ENCODE measurements at places on chromosomes 11 and 22.

DNA sequence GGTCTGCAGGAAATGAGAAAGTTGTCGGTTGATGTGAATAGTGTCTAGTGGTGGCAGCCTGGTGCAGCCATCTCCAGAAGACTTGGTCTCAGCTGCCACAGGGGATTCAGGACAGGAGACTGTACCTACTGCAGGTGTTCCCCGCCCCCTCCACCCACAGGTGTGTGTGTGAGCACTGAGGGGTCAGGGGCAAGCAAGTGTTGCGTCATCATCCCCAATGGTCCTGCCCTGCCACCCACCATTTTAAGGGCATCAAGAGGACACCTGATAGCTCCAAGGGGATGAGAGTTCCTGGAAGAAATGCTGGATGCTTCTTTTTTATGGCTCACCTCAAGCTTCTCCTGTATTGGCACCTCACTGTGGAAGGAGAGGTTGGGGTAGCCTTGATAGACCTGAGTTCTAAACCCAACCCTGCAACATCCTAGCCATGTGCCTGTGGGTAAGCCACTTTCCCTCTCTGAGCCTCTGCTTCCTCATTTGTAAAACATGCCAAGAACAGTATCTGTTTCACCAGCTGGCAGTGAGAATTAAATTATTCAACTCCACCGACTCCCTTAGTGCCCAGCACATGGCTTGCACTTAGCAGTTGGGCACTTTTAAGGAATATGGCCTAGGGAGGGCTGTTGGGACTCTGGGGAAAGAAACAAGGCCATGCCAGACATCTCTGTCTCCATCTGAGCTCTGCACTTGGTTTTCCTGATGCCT lies 6.1 kb downstream of the C11orf91 start:
- no peak for DNase-seq

- DNase-seq: no peak
These were observed 63.4 kb downstream of the LRP5 start for GRCh38 chr11:68375766-68376165.

DNA sequence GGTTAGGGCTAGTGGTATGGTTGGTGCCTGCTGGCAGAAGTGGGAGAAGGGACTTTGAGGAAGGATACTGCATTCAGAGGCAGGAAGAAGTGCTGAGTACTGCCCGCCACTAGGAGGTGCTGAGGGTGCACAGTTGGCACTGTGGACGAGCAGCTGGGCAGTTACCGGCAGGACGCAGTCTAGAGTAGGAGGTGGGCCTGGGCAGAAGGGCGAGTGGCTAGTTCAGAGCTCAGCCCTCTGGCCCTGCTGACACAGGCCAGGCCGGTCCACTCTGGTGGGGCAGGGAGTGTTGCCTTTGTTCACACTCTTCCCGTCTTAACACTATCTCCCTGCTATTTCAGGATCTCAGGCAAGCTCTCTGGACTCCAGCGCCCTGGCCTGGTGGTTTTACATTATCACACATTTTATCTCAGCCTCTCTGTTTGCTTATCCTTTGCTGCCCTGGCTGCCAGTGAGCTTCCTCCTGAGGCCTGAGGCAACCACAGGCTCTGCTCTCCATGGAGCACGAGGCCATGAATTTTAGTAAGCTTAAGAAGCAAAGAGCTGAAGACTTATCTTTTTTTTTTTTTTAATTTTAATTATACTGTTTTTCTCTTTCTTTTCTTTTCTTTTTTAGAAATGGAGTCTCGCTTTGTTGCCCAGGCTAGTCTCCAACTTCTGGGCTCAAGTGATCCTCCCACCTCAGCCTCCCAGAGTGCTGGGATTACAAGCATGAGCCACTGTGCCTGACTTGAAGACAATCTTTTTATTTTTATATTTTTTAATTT lies 26.9 kb downstream of the SNAP29 start:
- DNase-seq: peak; percentile 17

DNA sequence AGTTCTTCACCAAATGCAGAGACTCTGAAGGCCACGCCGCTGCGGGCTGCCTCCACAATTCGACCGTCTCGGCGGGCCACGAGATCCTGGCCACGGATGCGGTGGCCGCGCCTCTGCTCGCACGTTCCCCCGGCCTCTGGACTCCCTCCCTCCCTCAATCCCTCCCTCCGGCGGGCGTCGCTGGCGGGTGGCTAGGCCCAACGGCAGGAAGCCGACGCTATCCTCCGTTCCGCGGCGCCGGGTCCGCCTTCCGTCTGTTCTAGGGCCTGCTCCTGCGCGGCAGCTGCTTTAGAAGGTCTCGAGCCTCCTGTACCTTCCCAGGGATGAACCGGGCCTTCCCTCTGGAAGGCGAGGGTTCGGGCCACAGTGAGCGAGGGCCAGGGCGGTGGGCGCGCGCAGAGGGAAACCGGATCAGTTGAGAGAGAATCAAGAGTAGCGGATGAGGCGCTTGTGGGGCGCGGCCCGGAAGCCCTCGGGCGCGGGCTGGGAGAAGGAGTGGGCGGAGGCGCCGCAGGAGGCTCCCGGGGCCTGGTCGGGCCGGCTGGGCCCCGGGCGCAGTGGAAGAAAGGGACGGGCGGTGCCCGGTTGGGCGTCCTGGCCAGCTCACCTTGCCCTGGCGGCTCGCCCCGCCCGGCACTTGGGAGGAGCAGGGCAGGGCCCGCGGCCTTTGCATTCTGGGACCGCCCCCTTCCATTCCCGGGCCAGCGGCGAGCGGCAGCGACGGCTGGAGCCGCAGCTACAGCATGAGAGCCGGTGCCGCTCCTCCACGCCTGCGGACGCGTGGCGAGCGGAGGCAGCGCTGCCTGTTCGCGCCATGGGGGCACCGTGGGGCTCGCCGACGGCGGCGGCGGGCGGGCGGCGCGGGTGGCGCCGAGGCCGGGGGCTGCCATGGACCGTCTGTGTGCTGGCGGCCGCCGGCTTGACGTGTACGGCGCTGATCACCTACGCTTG lies at the start of gene FUT4:
FUT4 (plus strand) TSS at position 227 of the 951 bp plus-strand sequence; CDS start at position 440, 213 bp downstream.
- peak; percentile 70 for DNase-seq

DNA sequence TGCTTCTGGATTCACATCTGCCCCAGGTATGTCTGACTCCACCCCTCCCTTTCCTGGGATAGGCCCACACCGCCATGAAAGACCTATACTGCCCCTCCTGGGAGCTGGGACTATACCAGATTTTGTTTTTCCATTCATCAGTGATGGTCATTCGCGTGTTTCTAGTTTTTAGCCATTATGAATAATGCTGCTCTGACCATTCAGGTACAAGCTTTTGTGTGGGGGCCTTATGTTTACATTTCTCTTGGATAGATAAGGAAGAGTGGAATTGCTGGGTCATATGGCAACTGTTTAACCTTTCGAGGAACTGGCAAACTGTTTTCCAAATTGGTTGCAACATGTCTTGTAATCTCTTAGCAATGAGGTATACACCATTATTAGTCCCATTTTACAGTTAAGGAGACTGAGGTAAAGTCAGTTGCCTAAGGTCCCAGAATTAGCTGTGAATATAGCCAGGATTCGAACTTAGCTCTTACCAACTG lies 1.2 kb upstream of the TBC1D10A start:
- DNase-seq: no peak

- no peak for DNase-seq
These were observed 274.1 kb downstream of the MIAT start for GRCh38 chr22:26931471-26931870.

- no peak for DNase-seq
These were observed 44.7 kb downstream of the ABTB2 start for GRCh38 chr11:34313099-34313517.

GRCh38 chr22:43171019-43171491 lies 15.9 kb downstream of the TTLL12 start:
- no peak for DNase-seq

GRCh38 chr11:79342686-79343085 lies 98.1 kb downstream of the TENM4 start:
- no peak for DNase-seq

DNA sequence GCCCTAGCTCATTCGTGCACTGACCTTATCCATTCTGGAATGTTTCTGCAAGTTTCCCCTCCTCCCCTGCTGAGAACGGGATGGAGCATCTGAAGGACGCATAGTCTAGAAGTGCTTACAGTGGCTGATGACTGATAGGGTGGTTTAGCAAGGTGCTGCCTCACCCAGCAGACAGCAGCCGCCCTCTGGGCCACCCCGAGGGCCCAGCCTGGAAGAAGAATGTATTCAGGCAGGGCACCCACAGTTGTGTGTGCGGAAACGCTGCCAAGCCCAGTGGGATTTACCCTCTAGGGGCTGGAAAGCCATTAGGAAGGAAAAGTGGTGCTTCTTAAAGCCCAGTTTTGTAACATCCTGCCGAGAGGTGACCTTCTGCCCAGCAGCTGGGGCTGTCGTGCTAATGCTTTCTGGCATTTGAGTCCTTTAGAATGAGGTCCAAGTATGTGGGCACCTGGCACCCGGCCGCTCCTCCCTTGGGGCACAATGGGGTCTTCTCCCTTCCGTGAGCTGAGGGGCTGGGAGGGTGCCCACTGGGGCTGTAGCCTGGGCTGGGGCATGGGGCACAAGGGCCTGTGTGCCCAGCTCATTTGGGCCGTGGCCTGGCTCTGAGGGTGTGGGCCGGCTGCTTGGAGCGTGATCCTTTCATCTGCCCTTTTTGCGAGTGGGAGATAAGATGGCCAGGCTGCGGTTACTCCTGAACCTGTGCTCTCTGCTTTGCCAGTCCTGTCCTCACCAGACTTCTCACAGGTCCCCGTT lies 14.4 kb downstream of the FBLN1 start:
- DNase-seq: no peak

DNA sequence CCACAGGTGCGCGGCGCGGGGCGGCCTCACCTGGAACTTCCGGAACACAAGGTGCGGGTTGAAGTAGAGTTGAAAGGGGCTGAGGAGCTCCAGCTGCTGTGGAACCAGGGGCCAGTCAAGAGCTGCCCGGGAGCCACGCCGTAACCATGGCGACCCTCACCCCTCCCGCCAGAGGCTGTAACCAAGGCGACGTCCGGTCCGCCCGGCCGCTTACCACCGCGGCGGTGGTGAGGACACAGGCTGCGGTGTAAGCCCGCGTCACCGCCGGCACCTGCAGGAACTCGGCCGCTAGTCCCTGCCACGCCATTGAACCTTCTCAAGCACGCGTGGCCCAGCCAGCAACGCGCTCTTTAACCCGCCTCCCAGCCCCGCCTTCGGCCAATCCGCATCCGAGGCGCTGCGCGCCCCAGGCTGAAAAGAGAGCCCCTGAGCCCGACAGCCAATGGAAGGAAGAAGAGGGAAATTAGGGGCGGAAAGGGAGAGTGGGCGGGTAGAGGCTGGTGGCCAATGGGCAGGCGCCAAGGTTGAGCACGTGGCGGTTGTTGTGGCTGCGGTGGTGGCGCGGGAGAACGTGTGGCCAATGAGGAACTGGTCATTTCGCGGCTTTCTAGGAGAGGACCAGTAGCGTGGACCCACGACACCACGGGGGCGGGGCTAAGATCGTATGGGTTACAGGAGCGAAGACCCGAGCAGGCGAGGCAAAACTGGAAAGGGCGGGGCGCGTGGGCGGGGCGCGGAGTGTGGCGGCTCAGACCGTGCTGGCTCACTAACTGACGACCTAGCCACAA lies at the start of gene DERL3:
DERL3 (minus strand) TSS at position 326 of the 788 bp plus-strand sequence; CDS start at position 307, 19 bp downstream.
- DNase-seq: peak; percentile 50
